ENCODE measurements at places on chromosomes 1 and 21. TPM values are rescaled to one million over a fixed set of nuclear protein-coding genes. Genes with fewer than 3 reads are reported as not detected.

FCRL5 gene
- 0.37 TPM for total RNA-seq

IL22RA1 gene
- 2.1 TPM for total RNA-seq

OR2T11 gene
- total RNA-seq = not detected

DNA sequence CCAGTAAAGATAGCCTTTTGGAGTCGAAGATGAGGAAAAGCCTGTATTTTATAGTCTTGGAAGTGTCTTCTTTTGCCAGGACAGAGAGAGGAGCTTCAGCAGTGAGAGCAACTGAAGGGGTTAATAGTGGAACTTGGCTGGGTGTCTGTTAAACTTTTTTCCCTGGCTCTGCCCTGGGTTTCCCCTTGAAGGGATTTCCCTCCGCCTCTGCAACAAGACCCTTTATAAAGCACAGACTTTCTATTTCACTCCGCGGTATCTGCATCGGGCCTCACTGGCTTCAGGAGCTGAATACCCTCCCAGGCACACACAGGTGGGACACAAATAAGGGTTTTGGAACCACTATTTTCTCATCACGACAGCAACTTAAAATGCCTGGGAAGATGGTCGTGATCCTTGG, at the start of gene VCAM1:
Gene VCAM1, plus strand, starts transcription at position 253 of the 400 bp plus-strand sequence. Its CDS starts 119 bp downstream, at position 372.
- DNase-seq = peak; percentile 75

SLC30A10 gene
- total RNA-seq = 56.5 TPM

DNA sequence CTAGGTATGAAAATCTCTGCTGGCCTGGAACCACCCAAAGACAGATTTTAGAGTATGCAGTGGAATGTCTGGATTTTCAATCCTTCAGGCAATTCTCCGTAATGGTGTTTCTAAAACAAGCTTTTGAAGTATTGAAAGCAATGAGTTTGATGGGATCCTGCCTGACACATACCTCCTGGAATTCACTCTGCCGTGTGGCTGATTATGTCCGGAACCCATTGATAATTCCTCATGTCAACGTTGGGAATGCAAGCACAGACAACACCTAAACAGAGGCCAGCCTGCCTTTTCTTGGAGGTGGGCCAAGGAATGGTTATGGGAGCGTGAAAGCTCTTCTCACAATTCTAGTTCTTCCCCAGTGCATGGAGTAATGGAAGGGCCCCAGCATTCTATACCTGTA, 168.9 kb upstream of the HMCN1 start:
- no peak for DNase-seq

GRCh38 chr1:52186449-52186848, 44.6 kb downstream of the ZFYVE9 start:
- DNase-seq = no peak

GRCh38 chr1:155128755-155129473, 1.2 kb downstream of the EFNA1 start:
- no peak for DNase-seq

DNA sequence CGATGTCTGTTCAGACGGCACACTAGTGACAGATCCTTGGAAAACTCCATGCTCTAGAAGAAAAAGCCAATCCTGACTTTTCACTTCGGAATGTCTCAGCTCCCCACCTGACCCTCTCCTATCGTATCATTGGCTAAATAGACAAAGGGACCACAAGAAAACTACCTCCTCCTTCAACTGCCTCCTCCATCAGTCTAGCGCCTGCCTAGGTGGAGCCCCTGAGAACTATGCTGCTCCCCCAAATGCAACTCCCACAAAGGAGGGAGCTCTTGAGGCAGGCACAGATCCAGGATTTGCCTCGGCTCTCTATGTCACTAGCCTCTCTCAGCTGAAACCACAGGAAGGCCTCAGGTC, 148.4 kb downstream of the TOMM20 start:
- no peak for DNase-seq

DNA sequence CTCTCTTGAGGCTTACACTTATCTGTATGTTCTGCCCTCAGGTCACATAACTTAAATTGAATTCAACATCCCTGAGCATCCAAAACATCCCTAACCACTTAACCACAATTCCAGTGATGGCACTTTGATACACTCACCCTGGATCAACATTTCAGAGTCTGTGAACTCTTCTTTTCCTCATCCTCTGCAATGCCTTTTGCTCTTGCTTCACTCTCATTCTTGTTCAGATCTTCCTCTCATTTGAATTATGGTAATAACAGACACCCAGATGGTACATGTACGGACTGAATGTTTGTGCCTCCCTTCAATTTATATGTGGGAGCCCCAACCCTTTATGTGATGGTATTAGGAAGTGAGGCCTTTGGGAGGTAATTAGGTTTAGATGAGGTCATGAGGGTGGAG, 33.4 kb downstream of the PTGER3 start:
- no peak for DNase-seq

- DNase-seq = no peak
These were observed 178.3 kb upstream of the RAB4A start for GRCh38 chr1:229092377-229093237.

DNA sequence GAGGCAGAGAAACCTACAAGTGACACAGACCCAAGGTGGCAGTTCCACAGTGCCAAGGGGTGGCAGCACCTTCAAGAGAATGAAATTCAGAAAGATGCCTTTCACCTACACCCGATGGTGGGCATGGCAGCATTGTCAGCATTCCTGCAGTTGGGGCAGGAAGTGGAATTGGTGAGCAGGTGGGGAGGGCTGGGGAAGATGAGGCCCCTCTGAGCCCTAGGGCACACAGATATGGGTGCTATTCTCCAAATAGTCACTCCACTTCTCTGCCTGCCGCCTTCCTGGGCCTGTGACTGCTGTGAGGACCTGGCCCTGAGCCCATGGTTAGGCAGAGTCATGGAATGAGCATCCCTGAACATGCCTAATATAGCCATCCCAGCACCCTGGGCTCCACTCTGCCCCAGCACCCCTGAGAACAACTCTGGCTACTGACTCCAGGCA, 8.3 kb downstream of the SHISA4 start:
- no peak for DNase-seq

DNA sequence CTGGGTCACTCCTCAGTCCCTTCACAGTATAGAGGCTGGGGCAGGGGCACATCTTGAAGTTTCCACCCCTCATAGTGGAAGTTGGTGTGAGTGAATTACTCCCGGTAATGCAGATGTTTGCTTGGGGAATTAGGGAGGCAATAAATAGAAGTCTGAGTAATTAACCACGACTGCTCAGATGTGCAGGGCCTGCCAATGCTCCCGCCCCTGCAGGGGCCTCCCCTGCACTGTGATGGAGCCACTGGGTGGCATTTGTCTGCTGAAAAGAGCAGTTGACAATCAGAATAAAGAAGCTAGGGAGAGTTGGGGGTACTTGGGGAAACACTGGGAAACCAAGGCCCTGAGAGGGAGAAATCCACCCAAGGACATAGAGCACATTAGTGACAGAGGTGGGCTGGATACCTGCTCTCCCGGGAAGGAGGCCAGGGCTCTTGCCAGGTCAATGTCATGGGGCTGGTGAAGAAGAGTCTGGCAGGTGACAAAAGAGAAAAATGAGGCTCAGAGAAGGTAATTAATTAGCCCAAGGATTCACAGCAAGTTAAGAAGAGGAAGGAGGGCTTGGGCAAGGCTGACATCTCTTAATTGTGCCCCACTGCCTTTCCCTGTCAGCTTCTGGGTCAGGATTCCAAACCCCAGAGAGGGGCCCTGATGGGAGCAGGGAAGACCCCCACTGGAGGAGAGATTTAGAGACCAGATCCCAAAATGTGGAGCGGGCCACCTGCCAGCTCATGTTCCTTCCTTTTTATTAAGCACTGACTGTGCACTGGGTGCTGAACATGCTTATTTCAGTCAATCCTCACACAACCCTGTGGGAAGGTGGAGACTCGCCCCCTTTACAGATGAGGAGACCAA, 436.2 kb downstream of the MATN1 start:
- DNase-seq = peak; percentile 20

All from liver (tissue), 10 donors.